T-helper 1 cell (primary cell): ENCODE measurements at places on chromosomes 16 and 17.

- no peak for DNase-seq
These were observed 153.7 kb downstream of the RPTOR start for GRCh38 chr17:80698297-80698696.

DNA sequence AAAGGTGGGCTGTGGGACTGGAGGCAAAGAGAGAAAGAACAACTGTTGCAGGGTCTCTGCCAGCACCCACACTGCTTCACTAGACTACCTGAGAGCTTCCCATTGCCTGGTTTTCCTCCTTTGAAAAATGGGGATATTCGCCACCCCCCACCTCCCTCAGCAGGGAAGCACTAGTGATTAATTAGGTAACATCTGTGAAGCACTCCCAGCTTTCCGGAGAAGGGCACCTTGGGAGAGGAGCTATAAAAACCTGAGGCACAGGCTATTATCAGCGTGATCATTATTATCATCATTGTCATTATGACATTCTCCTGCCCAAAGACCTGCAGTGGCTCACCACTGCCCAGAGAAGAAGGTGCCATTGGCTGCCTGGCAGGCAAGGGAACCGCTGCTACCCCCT lies 83.5 kb downstream of the XYLT1 start:
- no peak for DNase-seq

GRCh38 chr17:19447085-19447583 lies 36.1 kb downstream of the RNF112 start:
- DNase-seq = peak; percentile 73

DNA sequence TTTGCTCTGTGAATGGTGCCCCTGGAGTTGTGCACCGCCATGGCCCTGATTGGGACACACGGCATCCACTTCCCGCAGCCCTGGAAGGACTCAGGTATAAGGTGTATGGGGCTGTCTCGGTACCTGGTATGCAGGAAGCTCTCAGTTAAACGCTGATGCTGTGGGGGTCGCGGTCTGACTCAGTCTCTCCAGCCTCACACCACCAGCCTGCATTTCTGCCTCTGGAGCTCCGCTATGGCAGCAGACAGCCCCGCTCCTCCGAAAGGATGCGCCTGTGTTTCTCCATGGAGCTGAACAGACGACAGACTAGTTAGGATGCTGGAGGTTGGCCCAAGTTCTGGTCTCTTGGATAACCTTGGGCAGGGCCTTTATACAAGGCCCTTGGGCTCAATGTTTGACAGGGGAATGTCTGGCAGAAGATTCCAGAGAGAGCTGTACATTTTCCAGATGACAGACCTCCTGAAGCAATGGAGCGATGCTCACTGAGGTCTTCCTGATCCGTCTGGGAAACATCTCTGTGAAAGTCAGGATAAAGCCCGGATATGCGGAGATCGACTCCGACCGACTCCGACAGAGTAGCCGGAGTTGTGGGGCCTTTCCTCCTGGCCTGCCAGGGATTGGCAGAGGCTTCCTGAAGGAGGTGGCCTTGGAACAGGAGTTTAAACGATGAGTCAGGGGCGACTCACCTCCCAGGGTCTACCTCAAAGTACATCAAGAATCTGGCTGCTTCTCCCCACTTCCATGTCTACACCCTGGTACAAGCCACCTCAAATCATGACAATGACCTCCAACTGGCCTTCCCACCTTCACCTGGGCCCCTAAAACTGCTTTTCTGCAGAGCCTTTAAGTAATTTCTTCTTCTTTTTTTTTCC lies 21.9 kb upstream of the BCAR1 start:
- no peak for DNase-seq
